ENCODE measurements at places on chromosomes 16 and 17.

- peak; percentile 25 for DNase-seq
These were observed 22.2 kb downstream of the SOCS1 start for GRCh38 chr16:11233727-11234376.

- DNase-seq = no peak
These were observed 473 bp upstream of the TPPP3 start for GRCh38 chr16:67393788-67394154.

- DNase-seq = no peak
These were observed 59.0 kb downstream of the ELAC2 start for GRCh38 chr17:12958786-12959185.

- no peak for DNase-seq
These were observed 13.0 kb upstream of the SALL1 start for GRCh38 chr16:51163894-51164566.

GRCh38 chr16:72430121-72430520 is 258.2 kb upstream of the PMFBP1 start:
- DNase-seq = no peak

DNA sequence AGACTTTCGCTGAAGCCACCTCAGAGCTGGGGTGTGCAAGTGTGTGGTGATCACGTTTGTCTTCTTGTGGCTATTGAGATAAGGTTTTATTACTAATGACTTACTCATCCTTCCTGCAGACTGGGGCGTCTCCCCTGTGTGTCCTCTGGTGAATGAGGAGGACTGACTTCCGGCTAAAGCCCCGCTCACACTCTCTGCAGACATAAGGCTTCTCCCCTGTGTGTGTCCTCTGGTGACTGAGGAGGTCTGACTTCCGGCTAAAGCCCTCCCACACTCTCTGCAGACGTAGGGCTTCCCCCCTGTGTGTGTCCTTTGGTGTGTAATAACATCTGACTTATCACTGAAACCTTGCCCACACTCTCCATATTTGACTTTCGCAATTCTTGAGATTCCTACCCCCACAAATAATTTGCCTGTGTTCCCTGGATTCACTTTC is 19.4 kb downstream of the PRDM7 start:
- peak; percentile 42 for DNase-seq

- no peak for DNase-seq
These were observed 438.1 kb downstream of the WWOX start for GRCh38 chr16:78537511-78537910.

- DNase-seq = no peak
These were observed 39.4 kb downstream of the TENT4B start for GRCh38 chr16:50192386-50193050.

- DNase-seq = peak; percentile 40
These were observed 34.0 kb downstream of the RHBDL3 start for GRCh38 chr17:32299580-32300164.

- no peak for DNase-seq
These were observed 2.3 kb downstream of the GP1BA start for GRCh38 chr17:4934173-4934979.

DNA sequence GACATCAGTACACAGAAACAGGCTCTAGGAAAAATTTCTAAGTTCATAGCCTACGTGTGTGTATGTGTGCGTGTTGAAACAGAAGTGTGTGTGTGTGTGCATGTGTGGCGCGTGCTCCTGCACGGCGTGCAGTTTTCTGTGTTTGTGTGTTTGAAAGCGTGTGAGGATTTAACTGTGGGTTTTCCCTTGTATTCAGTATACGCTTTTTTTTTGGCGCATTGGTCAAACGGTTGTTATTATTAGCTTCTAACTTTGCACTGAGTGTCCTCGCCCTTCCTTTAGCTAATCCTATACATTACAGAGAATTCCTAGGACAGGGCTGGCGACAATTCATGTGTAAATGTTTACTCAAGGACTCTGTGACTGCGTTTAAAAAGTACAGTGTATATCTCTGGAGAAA is 23.0 kb downstream of the TMC6 start:
- DNase-seq = no peak

DNA sequence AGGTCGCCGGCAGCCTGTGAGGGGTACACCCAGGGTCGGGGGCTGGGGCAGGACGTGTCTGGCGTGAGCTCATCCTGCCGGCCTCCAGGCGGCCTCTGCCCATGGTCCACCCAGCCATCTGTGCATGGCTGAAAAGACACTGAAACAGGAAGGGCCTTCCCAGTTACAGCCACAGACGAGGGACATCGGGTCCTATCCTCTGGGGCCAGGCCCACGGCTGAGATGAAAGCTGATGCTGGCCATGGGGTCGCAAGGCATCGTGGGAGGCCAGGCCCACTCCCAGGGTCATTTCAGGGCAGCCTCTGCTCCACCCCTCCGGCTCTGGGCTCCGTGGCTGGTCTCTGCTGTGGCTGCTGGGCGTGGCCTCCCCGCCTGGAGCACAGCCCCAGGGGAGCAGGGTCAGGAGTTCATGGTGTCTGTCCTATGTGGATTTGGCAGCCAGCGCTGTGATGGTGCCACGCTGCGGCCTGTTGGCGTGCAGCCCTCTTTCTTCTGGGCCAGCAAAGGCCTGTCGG is 16.6 kb upstream of the ATP6V0C start:
- peak; percentile 61 for DNase-seq

DNA sequence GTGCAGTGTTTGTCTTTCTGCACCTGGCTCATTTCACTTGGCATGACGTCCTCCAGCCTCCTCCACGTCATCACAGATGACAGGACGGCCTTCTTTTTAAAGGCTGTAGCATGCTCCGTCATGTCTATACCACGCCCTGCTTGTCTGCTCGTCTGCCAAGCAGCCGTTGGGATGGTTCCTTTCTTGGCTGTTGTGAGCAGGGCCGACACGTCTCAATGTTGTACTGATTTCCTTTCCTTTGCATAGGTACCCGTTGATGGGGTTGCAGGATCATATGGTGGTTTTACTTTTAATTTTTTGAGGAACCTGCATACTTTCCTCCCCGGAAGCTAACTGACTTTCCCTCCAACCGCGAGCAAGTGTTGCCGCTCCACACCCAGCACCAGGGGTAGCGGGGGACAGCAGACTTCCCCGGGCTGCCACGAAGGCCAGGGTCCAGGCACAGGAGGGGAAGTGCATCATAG is 212.2 kb upstream of the ZNF469 start:
- no peak for DNase-seq

GRCh38 chr17:8360260-8360659 is 16.2 kb downstream of the KRABD2 start:
- DNase-seq = no peak

- no peak for DNase-seq
These were observed 95.6 kb downstream of the CDH8 start for GRCh38 chr16:61940611-61941010.

DNA sequence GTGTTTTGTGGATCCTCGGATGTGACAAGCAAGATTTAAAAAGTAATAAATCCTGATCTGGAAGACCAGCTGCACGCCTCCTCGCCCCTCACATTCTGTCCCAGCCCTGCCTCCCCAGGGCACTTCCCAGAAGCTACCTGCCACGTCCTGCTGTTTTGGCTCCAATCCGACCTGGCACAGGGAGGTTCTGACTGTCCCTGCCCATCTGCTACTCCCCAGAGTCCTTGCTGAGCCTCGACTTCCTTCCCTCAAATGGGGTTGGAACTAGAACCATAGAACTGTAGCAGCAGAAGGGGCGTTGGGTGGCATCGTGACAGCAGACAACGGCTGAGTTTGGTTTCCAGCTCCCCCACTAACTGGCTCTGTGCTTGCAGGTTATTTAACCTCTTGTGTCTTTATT is 71.7 kb downstream of the RPH3AL start:
- DNase-seq = no peak

- no peak for DNase-seq
These were observed 181.9 kb downstream of the PMP22 start for GRCh38 chr17:15083225-15083624.

- peak; percentile 6 for DNase-seq
These were observed 5.1 kb upstream of the CALCOCO2 start for GRCh38 chr17:48825446-48826381.

- DNase-seq = no peak
These were observed 9.7 kb upstream of the ARL2BP start for GRCh38 chr16:57235128-57236021.

- no peak for DNase-seq
These were observed 27.5 kb downstream of the TMEM238L start for GRCh38 chr17:10776381-10776780.

- DNase-seq = no peak
These were observed 63.0 kb downstream of the GSG1L start for GRCh38 chr16:28000314-28001169.

- no peak for DNase-seq
These were observed 251.4 kb upstream of the KIF2B start for GRCh38 chr17:53571342-53571741.

GRCh38 chr17:70136131-70136530 is 33.2 kb upstream of the KCNJ2 start:
- no peak for DNase-seq

- DNase-seq = peak; percentile 73
These were observed at the start of gene ADCY9 for GRCh38 chr16:4116325-4117249. Gene ADCY9, minus strand, starts transcription at chr16:4116442. Its CDS starts 1,000 bp downstream, at chr16:4115442.

- DNase-seq = no peak
These were observed 14.2 kb downstream of the LGALS3BP start for GRCh38 chr17:78965491-78965924.

- DNase-seq = no peak
These were observed 40.5 kb downstream of the FTO start for GRCh38 chr16:53744449-53744848.

GRCh38 chr17:958712-959451 is 20.7 kb downstream of the NXN start:
- no peak for DNase-seq

GRCh38 chr17:8500609-8501008 is 64.9 kb downstream of the NDEL1 start:
- DNase-seq = no peak

DNA sequence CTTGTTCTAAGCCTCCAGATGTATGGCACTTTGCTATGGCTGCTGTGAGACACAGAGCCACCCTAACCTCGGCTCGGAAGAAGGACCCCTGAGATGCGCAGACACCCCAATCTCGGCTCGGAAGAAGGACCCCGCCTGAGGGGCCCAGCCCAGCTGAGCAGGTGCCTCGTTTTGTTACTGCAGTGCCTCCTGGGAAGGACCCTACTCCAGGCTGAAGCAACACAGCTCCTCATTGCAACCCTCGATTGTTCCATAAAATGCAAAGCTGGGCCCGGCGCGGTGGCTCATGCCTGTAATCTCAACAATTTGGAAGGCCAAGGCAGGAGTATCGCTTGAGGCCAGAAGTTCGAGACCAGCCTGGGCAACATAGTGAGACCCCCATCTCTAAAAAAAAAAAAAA is 61.3 kb downstream of the C16orf95 start:
- DNase-seq = no peak

DNA sequence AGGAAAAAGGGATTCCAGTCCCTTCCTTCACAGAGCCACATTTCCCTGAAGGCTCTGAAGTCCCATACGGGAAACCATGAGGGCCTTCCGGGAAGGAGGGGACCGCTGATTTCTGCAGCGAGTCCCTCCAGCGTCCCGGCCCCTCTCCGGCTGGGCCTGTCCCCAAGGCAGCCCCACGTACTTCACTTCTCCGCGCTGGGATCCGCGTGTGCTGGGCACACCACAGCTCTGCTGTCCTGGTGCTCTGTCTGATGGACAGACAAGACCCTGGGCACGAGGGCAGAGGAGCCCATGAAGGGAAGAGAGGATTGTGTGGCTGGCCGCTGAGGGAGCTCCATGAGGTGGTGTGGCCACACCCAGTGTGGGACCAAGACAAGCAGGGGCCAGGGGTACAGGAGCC is 57.1 kb downstream of the PRMT7 start:
- DNase-seq = no peak

- DNase-seq = no peak
These were observed 275.9 kb downstream of the C16orf95 start for GRCh38 chr16:87041286-87041685.

GRCh38 chr17:46822388-46822921 is 4.0 kb upstream of the WNT3 start:
- peak; percentile 65 for DNase-seq

DNA sequence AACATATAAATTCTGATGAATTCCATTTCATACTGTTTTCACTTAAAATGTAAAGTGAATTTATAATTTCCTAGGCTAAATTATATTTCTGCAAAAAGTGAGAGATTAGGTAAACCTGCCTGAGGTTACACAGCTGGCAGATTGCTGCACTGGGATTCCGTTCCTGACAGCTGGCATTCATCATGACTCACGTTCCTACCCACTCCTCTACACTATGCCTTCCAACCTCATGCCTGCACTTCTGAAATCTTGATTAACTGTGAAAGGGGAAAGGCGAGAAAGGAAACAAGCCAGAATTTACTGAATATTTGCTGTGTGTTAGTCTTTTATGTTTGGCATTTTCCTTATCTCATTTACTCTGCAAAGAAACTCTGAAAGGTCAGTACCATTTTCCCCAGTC is 73.3 kb upstream of the MON1B start:
- no peak for DNase-seq

- DNase-seq = peak; percentile 69
These were observed 797 bp downstream of the PRCD start for GRCh38 chr17:76540381-76541300.

GRCh38 chr17:37836593-37836992 is 87.6 kb upstream of the TBC1D3K start:
- DNase-seq = no peak

DNA sequence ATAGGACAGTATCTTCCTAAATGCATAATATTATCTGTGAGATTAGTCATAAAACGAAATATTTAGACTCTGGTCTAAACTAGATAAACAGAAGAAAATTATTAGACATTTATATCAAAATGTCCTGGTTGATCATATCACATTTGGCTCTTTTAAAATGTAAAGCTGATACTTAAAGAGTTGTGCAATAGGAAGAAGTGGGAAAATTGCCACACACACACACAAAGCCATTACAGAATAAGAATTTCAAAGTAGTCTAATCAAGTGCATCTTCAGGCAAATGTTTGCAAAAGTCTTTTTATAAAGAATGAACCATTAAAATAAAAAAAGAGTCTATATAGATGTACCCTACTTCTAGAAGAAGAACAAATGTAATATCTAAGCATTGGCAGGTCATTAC is 301.7 kb downstream of the KIF2B start:
- no peak for DNase-seq

GRCh38 chr17:38329808-38330730 is 13.7 kb downstream of the GPR179 start:
- no peak for DNase-seq

- peak; percentile 29 for DNase-seq
These were observed at the start of gene NOG for GRCh38 chr17:56593646-56594319. Gene NOG, plus strand, starts transcription at chr17:56593699. Its CDS starts 525 bp downstream, at chr17:56594224.
